Amniotic stem cell (primary cell): ENCODE measurements at places on chromosomes 3 and 15.

- no peak for DNase-seq
Observed at GRCh38 chr3:160170409-160171370, 54.5 kb upstream of the C3orf80 start.

- DNase-seq, result no peak
Observed at GRCh38 chr3:29137601-29138000, 143.3 kb upstream of the RBMS3 start.

DNA sequence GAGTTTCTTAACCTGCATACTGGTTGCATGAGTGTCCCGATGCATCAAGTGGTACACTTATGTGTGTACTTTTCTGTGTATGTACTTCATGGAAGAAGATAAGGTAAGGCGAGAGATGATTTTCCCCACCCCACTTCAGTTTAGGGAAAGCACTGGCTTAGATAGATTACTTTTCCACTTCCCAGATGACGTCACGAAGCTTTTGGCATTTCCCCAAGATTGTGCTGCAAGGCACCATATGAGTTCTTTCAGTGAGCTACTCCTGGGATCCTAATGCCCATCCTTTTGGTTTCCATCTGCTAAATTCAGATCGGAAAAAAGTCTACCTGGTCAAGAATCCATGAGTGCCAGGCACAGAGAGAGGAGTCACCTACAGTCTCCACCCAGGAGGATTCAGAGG lies 4.5 kb downstream of the IL17RB start:
- no peak for DNase-seq

DNA sequence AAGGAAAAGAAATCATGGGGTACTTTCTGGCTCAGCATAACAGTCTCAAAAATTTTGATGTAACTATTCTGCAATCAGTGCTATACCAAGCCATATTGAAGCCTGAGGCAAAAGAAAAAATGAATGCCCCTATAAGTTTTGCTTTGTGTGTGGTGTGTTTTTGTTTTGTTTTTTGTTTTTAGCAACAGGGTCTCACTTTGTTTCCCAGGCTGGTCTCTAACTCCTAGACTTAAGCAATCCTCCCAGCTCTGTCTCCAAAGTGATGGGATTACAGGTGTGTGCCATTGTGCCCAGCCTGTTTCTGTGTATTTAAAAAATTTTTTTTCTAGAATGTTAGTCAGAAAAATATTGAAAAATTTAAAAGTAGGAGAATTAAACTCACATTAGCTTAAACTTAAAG lies 93.2 kb downstream of the ZNF280D start:
- DNase-seq, result no peak

GRCh38 chr3:68249265-68249664 lies 594.9 kb upstream of the SUCLG2 start:
- no peak for DNase-seq

DNA sequence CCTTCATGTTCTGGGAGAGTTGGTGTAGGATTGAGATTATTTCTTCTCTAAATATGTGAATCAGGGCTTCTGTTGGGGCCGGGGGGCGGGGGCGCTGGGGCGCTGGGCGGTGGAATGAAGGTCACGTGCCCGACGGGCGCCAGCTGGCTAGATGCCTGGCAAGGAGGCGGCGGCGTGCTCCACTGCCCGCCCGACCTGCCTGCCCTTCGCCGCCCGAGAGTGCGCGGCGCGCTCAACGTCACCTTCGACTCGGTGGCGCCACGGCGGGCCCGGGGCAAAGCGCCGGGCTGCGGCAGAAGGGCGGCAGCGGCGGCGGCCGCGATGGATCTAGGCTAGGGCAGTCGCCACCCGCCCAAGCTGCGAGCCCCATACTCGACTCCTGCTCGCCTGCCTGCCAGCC lies 47.0 kb upstream of the LHFPL4 start:
- DNase-seq, result no peak

- DNase-seq, result no peak
Observed at GRCh38 chr3:161423911-161424522, 52.7 kb upstream of the SPTSSB start.

- DNase-seq, result no peak
Observed at GRCh38 chr3:30602946-30603345, 3.5 kb upstream of the TGFBR2 start.

GRCh38 chr3:145865399-145866018 lies 295.5 kb downstream of the PLOD2 start:
- DNase-seq, result no peak

GRCh38 chr3:191141728-191142127 lies 57.3 kb upstream of the OSTN start:
- DNase-seq, result peak; percentile 44
